ENCODE measurements at places on chromosomes 16 and 17.

DNA sequence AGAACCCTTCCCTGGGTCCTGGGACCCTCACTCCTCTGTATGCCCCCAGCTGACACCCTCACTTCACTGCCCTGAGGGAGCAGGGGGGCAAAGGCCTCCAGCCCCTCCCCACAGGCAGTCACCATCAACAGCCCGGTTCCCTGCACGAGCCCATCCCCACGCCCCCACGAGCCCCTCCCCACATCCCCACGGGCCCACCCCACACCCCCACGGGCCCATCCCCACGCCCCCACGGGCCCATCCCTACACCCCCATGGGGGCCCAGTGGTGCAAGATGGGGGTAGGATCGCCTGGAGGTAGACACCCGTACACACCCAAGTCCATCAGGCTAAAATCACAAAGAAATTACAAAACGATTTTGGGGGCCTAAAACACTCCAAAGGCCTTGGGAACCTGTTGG lies 42.3 kb downstream of the LMF1 start:
- DNase-seq: no peak

DNA sequence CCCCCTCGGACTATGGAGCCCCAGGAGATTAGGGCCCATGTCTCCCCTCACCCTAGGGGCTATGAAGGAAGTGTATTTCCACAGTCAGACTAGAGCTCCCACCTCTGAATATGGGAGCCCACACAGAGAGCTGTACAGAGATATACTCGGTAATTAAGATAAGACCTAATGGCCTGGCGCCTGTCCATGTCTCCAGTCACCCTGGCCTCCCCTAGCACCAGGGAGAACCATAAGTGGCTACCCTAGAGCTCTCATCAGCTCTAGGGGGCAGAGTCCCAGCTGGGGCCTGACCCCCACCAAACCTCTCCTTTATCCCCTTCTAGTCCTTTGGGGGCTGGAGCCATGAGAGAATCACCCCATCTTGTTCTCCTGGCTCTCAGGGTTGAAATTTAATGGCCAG lies 2.4 kb downstream of the TMEM101 start:
- no peak for DNase-seq

DNA sequence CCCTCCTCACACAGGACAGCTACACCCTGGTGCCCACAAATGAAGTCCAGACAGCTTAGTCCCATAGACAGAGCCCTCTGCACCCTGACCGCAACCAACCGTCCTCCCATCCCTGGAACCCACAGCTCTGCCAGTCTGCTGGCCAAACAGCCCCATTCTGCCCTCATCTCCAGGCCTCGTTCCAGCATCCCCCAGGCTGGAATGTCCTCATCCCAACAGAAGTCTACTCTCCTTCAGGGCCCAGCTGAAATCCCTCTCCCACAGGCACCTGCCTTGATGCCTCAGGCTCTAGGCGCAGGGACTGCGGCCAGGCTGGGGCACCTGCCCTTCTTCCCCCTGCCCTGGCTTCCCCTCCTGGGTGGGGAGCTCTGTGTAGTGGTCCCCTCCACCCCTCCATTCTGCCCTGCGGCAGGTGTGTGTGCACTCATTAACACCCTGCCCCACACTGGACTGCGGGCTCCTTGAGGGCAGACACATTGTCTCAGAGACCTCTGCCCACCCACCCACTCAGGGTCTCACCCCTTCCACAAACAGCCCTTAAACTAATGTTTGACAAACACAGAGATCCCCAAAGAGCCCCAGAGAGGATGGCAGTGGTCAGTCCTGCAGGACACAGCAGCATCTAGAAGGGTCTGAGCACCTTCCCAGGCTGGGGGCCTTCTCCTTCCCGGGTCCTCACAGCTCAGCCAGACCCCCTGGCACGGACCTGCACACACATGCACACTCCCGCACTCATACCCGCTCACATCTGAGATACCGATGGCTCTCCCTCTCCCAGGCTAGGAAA lies 820 bp downstream of the GRIN2C start:
- no peak for DNase-seq

- no peak for DNase-seq
These were observed 129.4 kb upstream of the SEC14L1 start for GRCh38 chr17:77011173-77012011.

DNA sequence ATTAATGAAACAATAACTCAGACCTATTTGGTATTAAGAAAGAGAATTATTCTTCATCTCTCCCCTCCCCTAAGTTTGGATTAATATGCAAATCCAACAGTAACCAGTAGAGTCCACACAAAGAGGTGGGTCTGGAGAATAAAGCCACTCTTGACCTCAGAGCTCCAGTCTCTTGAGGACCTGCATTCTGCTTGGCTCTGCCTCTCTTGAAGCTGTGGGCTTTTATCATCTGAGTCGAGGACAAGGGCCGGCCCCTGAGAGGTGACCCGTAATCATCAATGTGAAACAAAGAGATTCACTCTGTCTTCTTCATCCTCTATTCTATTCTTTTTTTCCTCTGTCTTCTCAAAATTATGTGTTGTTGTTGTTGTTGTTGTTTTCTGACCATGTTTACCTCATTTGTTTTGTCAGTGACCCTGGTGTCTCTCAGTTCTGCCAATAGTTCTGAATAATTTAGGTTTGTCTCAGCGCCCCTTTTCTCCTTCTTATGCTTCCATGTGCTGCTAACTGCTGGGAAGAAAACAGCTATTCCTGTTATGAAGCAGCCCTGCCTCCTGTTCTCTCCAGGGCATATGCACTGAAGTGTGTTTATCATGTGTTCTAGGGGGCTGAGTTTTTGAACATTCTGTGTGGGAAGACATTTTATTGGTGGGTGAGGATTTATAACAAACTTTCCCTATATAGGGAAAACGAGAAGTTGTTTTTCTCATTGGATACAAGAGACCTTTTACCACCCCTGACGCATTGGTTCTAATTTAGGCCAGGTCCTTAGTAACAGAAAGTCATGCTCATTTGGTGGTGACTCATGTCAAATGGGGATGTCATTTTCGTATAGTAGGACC lies 135.8 kb downstream of the TRIM37 start:
- DNase-seq: no peak

- no peak for DNase-seq
These were observed 66.8 kb downstream of the BCAS3 start for GRCh38 chr17:60744355-60744966.

DNA sequence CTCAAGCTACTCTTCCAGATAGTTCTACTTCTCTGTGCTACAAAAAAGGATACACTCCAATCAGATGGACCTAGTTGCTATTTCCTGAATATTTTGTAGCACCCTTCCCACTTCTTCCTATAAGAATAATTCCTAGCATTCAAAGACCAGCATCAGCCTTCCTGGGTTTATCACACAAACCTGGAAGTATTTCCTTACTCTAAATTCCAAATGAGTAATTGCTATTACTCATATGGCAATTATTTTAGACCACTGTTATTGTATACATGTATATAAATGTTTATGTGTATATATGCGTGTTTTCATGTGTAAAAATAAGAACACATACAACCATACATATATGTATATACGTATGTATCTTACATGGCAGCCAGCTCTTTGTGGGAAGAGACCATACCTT lies 130.6 kb downstream of the MYO1D start:
- DNase-seq: no peak

- DNase-seq: no peak
These were observed 8.7 kb upstream of the PRKCB start for GRCh38 chr16:23827057-23827456.

DNA sequence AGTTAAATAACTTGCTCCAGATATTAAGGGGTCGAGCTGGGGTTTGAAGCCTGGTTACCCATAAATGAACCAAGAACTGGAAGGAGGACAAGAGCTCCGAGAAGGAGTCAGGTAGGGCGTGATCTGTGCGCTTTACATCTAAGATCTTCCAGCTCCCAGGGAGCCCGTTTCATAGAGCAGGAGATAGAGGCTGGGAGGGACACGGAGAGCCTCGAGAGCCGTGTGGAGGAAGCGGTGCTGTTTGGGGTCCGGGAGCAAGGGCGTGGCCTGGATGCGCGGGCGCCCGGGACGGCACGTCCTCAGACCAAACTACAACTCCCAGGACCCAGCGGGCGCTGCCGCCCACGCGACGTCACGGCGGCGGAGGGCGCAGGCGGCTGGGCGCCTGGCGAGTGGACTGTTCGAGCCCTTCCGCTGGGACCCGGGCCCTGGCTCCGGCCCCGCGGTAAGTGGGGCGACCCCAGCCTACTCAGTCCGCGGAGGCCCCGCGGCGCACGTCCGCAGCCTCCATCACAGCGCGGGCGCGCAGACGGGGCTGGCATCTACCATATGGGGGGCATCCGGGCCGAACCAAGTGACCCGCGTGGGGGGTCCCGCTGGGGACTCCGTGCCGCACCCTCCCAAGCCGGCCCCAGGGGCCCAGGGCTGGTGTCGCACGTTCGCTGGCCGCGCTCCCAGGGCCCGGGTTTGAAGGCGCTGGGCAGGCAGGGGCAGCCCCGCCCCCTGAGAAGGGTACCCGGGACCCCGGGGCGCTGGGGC lies at the start of gene BCKDK:
TSS of gene BCKDK (plus strand) at position 352 of the 759 bp plus-strand sequence. CDS start 838 bp downstream, outside the sequence.
- DNase-seq: peak; percentile 62

GRCh38 chr16:59634951-59635350 lies 900.8 kb upstream of the GOT2 start:
- no peak for DNase-seq

DNA sequence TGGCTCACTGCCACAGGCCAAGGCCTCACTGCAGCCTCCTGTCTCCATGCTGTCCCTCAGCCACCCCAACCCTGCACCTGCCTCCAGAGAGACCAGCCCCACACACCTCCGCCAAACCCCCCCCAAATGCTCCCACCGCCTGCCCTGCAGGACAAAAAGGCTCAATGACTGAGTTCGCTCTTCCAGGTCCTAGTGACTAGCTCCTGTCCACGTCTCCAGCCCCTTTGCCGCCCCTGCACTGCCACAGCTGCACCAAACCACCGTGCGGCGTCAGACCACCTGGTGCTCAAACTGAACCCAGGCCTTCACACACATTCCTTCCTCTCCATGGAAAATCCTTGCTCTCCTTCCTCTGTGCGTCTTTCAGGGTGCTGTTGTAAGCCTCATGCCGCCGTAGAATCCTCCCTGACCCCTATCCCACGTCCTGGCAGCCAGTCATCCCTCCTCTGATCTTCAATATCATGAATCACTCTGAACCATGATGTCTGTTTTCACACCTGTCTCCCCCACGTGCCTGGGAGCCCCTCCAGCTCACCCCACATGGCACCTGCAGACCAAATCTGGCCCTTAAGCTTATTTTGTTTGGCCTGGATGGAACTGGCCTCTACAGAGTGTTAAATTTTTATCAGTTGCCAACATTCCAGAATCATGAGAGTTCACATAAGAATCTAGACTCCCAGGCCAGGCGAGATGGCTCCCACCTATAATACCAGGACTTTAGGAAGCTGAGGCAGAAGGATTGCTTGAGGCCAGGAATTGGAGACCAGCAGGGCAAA lies 4.3 kb upstream of the GSG1L start:
- no peak for DNase-seq

- no peak for DNase-seq
These were observed 398.2 kb downstream of the SOX9 start for GRCh38 chr17:72518753-72519597.

DNA sequence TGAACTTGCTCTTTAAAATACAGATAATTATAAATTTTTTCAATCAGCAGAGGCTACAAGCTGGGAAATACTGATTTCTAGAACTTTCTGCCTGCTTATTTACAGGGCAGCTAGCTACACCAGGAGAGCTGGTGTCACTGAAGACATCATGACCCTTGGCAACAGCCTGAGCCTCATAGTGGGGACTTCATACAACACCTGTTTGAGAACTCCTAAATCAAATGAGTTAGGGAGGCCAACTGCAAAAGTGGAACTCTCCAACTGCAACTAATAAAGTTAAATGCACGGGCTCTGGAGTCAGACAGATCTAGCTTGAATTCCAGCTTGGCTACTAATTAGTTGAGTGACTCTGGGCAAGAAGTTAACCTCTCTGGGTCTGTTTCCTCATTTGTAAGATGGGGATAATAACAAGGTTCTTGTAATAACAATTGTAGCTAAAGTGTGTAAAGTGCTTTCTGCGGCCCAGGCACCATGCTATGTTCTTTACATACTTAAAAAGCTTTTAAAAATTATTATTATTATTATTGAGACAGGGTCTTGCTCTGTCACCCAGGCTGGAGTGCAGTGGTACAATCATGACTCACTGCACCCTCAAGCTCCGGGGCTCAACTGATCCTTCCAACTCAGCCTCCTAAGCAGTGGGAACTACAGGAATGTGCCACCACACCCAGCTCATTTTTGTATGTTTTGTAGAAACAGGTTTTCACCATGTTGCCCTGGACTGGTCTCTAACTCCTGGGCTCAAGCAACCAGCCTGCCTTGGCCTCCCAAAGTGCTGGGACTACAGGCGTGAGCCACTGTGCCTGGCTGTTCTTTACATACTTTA lies 33.4 kb downstream of the VAC14 start:
- DNase-seq: no peak

GRCh38 chr16:85553436-85554113 lies 59.5 kb upstream of the GSE1 start:
- peak; percentile 88 for DNase-seq

DNA sequence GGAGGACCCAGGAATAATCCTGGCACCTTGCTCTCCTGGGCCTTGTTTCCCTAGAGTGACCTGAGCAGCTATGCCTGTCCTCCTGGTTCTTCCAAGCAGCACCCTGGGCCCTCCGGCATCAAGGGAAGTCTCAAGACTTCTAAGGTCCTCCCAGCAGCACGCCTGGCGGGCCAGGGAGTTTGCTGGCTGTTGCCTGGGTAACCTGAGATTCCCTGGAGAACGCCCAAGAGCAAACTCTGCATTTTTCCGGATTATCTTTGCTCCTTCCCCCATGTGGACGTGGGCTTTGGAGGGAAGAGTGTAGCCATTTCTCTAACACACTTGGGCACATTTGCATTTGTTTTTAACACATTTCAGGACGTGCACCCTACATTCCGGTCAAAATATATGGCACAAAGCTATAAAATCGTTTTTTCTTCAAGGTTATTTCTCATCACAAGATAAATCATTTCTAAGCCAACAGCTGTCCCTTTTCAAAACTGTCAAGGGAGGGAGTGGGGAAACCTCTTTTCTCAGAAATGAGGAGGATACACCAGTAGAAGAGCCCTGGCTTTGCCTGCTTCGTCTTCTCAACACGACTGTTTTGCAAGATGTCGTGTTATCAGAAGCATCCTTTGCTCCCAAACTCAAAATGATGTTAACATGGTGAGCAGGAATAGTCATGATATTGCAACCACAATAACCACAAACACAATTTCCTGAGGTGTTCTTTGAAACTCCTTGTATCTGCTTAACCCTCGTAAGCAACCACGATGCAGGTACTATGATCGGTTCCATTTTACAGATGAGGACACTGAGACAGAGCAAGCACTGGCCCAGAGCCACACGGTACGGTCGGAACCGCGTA lies 116.5 kb downstream of the ADCY9 start:
- DNase-seq: peak; percentile 79

Data from ELF-1 (cell line).